ENCODE measurements at places on chromosomes 12 and 14.
A peak's percentile ranks its signal among the peaks of the same experiment; 100 is the strongest.

- no peak for ATAC-seq
Observed at GRCh38 chr12:34186492-34186891, 164.2 kb downstream of the ALG10 start.

GRCh38 chr14:104818714-104819161 is 17.8 kb downstream of the ZBTB42 start:
- no peak for ATAC-seq

DNA sequence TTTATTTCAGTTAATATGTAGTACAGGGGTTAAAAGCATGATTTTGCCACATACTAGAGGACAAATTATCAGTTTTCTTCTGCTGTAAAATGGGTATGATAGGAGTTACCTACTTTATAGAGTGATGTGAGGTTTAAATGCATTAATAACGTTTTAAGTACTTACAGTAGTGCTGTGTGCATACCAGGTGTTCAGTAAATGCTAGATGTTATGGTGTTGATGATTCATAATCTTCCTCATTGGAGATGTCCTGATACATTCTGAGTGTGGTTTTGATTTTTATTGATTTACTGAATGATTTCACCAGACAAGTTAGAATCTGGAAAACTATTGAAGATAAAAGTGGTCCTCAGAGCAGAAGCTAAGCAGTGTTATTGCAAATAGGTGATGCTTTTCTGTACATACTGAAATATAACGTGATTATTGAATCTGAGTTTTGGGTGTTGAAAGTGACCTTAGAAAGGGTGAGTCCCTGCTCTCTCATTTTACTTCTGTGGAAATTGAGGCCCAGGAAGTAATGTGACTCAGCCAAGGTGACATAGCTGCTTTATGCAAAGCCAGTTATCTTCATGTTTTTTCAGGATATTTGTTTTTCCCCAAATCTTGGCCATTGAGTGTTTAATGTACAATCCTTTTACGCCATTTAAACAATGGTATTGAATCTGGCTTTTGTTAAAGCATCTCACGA is 54.7 kb downstream of the VRK1 start:
- ATAC-seq: peak; percentile 79

DNA sequence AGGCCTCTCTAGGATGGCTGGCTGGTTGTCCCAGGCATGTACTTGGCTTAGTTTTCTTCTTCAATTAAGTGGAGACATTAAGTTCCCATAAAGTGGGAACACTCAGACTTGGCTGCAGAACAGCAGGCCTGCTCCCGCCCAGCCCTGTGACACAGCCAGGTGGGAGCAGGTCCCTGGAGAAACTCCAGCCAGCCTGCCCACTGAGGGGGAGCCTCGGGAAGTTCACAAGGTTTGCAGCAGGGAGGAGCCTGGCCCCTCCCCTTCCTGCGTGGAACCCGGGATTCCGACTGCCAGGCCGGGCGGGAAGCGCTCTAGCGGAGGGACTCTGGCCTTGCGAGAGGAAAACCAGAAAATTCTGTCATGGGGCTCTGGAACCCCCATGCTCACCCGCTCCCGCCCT is 98.3 kb upstream of the EVL start:
- ATAC-seq: no peak

DNA sequence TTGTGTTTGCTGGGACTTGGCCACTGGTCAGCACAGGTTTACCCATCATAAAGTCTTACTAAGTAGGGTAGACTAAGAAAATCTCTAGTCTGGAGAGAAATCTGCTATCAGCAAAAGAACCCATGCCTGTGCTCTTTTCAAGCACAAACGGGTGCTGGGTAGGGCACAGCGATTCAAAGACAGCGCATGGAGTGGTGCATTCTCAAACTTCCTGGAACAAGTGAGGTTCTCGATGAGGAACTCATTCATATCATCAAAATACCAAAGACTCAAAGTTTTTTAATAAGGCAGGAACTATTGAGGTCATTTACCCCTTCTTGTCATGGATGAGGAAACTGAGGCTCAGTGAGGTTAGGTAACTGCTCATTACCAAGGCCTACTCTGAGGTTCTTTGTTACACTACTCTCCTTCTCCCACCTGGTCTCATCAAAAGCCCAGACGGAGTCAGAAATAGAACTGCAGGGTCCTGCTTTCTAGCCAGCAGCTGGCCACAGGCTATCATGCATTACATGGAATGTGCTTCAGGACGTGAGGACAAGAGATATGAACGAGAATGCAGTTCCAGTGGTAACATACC is 390.3 kb downstream of the ZFP36L1 start:
- no peak for ATAC-seq

DNA sequence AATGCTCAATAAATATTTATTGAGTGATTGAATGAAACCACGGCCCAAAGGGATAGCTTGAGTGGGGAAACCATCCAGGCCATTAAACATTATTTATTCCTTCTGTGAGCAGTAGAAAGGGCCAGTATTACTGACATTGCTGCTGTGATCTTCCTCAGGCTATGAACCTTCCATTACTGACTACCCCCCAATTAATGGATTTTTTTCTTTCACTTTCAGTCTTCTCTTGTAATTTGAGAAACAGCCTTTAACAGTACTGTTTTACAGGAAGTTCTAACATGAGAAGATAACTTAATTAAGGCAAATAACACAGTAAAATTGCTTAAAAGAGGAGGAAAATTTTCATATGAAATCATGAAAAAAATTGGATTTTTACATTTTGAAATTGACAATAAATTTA is 629.5 kb downstream of the TRHDE start:
- no peak for ATAC-seq

DNA sequence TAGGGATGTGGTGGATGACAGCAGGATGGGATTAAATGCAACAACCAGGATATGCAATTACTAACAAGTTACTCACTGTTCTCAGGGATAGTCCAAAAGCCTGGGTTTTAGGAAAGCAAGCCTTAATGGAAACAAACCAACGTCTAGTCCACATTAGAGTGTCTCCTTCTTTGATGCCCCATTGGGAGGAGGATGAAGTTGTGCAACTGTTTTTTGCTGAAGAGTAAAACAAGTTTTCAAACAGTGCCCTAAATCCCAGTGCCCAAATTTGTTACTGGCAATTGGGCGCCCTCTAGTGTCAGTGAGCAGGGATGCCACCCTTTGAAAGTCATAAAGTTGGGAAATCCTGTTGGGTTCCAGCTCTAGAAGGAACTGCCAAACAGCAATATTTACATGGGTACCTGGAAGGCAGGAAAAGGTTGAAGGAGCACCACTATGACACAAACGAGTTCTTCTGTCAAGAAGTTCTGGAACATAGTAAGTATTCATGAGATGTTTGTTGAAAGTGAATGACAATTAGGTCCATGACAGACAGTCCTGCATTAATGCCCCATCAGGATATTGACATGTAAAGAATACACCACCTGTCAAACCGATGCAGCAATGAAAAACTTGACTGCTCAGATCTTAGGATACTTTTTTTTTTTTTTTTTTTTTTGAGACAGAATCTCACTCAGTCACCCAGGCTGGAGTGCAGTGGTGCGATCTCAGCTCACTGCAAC is 11.1 kb upstream of the DPF3 start:
- ATAC-seq: peak; percentile 59

- ATAC-seq: no peak
Observed at GRCh38 chr12:87870493-87871460, 158.4 kb downstream of the C12orf50 start.

- no peak for ATAC-seq
Observed at GRCh38 chr14:50047274-50047676, 69.1 kb downstream of the VCPKMT start.

- ATAC-seq: no peak
Observed at GRCh38 chr12:108789546-108789945, 58.2 kb upstream of the CORO1C start.

DNA sequence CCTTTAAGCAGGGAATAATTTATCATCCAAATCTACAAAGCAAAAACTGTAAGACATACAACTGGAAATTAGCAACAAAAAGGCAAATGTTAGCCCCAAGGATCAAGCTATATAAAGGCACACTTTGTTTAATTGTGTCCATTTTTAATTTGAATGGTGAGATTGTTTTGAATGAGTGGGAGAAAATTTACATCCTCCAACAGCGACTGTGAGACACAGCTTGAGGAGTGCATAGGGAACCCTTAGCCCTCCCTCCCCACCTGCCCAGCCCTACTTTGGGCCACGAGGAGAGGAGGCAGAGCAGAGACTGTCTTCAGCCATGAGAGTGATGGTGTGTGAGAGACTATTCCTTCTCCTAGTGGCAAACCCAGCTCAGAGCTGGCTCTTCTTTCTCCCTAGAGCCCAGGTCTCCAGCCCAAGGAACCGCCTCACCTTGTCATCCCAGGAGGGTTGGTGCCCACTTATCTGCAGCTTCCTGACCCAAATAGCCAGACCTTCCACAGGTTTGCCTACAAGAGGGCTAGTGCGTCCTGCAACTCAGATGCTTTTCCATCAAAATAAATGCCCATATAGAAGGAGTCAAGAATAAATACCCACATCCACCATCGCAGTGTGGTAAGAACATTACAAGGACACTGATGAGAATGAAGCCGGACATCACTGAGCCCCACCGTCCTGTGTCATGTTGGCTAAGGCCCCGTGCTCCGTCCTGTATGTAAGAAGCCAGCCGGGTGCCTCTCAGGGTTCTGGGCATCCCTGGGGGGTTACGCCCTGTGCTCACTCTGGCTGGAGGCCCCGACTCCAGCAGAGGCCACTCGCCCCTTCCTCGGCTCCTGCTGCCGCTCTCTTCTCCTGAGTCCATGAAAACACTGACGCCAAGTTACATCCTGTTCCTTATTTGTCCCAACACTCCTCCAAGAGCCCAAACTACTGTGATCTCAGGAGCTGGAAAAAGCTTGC is 36.4 kb upstream of the C14orf180 start:
- ATAC-seq: no peak

- ATAC-seq: no peak
Observed at GRCh38 chr14:23411563-23412525, 3.8 kb upstream of the MYH6 start.

- ATAC-seq: no peak
Observed at GRCh38 chr12:2265461-2266167, 212.8 kb downstream of the CACNA1C start.

DNA sequence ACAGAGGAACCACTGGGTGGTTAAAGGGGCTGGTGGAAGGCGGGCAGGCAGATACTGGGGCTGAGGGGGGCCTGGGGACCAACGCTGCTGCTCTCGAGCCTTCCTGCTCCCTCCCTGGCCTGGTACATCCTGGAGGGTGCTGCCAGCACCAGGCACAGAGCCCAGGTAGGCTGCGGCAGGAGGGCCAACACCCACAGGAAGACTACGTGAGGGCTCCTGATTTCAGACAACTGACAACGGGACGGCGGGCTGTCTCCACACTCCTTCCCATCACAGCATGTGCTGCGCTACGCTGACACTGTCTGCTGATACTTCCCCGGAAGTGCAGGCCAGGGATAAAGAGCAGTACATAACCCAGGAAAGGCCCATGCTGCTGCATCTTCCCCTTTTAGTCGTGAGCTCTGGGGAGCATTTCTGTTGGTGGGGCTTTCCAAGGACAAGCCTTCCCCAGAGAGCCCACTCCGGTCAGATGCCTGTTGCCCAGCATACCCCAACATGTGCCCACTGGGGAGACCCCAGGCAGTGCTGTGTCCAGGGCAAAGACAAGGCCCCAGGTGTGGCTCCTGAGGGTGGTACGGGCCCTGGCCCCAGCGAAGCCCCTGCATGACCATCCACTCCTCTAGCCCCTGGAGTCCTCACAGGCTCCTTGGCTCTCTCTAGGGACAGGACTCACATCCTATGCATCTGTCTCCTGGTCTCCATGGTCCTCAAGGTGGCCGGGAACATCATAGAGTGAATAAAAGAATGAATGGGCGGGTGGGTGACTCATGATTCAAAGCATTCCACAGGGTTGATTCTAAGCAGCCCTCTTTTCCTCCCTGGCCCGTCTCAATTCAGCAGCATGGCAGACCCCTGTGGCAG is 38.0 kb downstream of the CHGA start:
- no peak for ATAC-seq

GRCh38 chr12:121582583-121583333 is 1.9 kb upstream of the KDM2B start:
- no peak for ATAC-seq

DNA sequence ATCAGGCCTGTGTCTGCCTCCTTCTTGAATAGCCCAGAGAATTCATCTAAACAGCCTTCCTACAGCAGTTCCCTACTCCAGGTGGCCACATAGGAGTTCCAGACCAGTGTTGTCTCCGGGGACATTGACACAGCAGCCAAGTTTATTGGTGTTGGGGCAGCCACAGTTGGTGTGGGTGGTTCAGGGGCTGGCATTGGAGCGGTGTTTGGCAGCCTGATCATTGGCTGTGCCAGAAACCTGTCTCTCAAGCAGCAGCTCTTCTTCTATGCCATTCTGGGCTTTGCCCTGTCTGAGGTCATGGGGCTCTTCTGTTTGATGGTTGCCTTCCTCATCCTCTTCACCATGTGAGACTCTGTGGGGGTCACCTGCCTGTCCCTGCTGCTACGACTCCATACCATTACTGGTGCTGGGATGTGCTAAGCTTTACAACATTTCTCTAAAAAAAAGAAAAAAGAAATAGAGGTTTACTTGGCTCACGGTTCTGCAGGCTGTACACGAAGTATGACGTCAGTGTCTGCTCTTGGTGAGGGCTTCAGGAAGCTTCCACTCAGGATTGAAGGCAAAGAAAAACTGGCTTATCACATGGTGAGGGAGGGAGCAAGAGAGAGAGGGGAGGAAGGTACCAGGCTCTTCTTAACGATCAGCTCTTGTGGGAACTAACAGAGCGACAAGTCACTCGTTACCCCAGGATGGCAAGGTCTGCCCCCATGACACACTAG is 57.5 kb downstream of the CHST11 start:
- no peak for ATAC-seq

DNA sequence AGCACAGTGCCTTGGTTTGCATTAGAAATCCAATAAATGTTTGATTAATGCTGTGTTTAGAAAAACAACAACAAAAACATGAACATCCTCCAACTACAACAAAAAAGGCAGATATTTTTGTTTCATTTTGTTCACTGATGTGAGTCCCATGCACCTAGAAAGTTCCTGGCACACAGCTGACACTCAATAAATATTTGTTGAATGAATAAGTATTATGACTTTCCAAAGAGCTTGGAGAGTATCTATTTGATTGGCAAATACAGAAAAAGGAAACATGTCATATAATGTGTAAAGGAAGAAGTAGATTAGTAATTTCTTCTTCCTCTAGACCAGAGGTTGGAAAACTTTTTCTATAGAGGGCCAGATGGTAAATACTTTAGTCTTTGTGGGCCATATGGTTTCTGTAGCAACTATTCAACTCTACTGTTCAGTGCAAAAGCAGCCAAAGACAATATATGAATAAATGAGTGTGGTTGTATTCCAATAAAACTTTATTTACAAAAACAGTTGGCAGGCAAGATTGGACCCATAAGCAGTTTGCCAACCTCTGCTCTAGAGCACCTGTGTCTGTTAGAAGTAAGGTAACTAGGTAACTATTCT is 312.3 kb upstream of the DIO2 start:
- ATAC-seq: no peak

DNA sequence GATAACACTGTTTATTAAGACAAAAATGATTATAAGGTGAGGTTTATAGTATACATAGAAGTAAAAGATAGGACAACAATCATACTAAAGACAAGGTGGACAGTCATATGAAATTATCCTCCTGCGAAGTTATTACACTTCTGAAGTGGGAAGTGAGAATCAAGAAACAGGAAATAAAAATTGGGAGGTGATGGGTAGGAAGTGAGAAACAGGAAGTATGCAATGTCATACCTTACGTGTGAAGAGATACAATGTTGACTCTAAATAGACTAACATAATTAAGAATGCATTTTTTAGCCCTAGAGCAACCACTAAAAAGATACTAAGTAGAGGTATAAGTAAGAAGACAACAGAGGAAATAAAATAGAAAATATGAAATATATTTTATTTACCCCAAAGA is 43.7 kb downstream of the GRIN2B start:
- ATAC-seq: no peak
